Stimulated activated CD4-positive, alpha-beta T cell treated with anti-CD3 and anti-CD28 coated beads, Interleukin-2, amount 100 ng/mL, for 4 hours (primary cell): ENCODE measurements at places on chromosomes 6 and 20.

- no peak for DNase-seq
Measured at GRCh38 chr6:55286824-55287223, 40.4 kb upstream of the GFRAL start.

DNA sequence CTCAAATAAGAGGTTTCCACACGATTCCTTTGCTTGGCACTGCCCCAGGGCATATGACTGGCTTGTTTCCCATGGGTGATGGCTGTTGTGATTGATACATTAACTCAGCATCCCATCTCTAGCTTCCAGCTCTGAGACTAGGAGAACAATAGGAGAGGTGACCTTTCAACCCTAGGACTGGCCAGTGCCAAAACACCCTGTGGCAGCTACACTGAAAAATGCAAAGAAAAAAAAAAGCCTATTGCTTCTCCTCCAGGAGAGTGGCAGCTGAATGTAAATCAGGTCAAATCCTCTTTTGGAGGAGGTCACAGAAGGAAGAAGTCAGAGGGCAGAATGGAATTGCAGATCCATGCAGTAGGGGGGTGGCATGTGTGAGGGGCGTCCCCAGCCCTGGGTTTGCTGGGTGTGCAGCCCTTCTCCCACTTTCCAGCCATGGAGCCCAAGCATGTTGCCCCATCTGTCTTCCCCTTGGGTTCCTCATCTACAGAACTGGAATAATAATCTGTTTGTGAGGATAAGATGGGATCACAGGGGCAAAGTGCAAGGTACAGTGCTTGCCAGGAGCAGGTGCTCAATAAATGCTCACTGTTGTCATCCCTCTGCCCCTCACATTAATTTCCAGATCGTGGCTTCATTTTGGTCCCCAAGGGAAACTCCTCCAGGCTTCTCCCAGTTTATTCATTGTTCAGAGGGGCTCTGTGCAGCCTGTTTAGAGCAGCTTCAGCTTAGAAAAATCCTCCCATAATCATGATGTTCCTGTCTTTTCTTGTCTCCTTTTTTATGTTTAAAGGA lies 245.0 kb upstream of the RIN2 start:
- no peak for DNase-seq

DNA sequence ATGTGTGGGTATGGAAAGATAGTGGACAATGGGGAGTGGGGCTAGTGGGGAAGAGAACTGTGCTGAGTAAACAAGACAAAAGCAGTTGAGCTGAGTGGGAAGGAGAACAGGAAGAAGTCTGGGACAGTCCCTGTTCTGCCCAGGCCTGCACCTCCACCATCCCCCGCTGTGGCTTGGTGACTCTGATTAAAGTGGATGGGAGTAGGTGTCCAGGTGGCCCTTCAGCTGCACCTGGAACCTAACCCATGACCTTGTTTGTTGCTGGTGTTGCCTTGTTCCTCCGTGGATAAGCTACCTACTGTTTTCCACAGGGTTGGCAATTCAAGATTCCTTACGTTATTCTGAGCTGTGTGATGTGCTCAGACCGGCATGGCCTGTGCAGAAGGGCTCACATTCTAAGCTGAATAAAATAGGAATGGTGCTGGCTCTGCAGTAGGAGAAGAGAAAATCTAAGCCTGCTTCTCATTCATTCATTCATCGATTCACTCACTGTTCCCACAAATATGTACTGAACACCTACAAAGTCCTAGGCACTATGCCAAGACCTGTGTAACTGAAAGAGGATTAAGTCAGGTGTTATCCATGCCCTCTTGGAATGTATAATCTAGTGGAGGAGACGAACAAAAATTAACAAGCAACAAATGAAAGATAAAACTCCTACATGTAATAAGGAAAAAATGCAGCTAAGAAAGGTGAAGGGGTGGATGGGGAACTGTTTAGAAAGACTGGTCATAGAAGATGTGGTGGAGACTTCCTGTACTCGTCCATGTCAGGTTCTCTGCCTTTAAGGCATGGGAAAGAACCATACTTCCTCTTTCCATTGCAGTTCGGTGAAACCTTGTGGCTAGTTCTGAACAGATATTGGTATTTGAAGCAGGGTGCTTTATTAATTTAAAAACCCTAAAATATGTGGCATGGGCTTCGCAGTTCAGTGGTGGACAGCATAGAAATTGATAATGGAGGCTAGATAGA lies 10.1 kb upstream of the CALHM6 start:
- no peak for DNase-seq

DNA sequence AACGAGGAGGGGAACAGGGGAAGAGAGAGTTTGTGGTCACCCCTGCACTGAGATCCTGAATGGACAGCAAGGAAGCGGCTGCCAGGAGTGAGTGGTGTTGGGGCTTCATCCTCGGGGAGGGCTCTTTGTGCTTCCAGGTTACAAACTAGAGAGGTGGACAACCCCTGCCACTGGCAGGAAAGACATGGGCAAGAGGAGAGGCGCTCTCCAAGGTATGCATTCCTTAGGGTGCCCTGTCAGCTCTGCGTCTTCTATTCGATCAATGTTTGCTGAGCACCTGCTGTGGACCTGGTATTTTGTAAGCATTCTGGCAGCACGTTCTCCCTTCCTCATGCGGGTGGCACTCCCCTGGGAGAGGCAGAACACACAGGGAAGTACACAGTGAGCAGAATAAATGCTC lies 93.6 kb downstream of the CDH4 start:
- DNase-seq, result no peak

DNA sequence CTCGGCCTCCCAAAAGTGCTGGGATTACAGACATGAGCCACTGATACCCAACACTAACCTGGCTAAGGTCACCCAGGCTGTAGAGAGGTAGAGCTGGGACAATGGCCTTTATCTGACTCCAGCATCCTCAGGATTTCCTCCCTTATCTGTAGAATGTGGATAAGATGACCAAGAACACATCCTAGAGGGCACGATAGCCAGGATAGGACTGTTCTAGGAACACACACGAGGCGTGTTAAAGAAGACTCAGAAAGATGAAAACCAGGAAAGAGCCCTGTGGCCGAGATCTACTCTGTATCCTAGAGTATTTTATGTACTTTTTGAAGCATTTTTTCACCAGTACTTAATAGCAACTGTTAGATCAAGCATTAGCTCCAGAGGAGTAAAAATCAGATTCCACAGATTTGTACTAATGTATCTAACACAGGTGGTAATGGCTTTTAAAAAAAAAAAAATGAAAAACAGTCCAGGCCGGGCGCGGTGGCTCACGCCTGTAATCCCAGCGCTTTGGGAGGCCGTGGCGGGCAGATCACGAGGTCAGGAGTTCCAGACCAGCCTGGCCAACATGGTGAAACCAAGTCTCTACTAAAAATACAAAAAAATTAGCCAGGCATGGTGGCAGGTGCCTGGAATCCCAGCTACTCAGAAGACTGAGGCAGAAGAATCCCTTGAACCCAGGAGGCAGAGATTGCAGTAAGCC lies 17.3 kb downstream of the PPP1R10 start:
- no peak for DNase-seq

- DNase-seq, result no peak
Measured at GRCh38 chr6:156980515-156980914, 203.3 kb downstream of the ARID1B start.

DNA sequence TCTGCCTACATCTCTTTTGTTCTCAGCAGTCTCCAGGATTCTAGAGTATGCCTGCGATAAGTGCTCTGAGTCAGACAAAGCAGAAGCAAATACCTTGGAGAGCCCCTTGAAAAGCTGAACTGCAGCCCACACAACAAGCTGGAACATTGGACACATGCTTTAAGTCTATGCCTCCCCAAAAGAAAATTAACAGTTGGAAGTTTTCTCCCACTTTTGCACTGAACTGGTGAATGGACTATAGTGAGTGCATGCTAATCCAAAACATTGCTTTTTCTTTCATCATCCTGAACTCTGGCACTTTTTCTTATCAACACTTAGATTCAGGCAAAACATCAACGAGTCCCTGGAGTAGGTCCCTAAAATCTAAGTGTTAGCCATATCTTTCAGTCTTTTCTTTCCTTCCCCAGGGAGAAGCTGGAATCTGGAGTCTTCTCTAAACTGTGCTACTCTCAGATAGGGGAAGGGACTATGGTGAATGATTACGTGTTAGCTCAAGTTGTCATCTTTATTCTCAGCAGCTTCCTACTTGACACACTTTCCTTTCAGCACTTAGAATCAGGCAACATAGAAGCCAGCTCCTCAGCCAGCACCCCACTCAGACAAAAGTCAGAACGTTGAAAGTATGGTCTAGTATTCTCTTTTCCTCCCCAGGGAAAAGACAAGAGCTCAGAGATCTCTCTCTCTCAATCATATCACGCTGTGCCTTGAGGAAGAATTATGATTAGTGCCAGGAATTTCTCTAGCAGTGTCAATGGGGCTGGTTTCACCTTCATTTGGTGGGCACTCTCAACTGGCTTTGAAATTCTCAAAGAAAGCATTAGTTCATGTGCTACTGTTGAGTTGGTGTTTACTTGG lies 811.0 kb upstream of the GJE1 start:
- no peak for DNase-seq
